ENCODE measurements at places on chromosomes 5 and 9.

DNA sequence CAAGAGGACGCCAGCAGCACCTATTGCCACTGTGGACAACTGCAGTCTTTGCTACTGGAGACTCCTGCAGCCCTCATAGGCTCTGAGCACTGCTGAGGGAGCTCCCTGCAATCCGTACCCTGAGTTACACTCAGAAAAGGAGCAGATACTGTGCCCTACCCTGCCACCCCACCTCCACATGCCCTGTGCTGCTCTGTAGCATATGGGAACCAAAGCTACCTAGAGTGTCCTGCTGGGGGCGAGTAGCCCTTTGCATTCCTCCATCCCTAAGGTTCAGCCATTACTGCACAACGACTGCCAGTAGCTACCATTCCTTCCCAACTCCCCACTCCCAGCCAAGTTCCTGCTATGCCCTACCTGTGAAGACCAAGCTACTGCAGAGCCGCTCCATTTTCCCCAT is 90.2 kb upstream of the SNCAIP start:
- DNase-seq, result no peak

DNA sequence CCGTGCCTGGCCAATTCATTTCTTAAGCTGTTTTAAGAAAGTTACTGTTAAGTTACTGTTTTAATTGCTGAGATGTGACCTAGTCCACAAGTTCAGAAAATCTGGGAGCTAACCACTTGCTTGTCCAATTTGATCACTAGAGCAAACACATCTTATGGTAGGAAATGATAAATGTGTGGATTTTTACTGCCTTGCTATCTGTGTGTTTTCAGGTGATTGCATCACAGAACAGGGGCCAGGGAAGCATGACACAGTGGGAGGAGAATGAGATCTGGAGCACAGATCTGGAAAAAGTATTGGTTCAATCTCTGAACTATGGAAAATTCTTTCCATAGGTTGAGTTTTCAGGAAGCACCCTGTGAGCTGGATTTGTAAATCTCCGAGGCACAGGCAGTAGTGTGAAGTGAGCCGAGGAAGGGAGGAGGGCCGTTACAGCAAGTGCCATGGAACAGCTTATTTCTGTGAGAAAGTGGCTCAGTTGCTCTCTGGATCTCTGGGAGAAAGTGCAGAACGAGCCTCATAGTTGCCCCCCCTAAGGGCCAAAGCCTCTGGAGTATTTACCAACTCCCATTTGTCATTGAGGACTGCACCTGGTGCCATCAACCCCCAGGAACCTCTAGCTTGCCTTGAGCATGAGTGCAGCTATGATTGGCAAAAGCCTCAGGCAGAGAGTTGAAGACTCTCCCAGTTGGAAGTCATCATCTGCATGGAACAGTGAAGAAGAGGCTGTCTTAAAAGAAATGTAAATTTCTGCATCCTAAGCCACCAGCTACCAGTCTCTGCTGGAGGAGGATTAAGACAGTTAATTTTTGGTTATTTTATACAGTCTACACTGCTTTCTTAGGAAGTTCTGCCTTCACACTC is 161.8 kb upstream of the CLINT1 start:
- DNase-seq, result peak; percentile 73

DNA sequence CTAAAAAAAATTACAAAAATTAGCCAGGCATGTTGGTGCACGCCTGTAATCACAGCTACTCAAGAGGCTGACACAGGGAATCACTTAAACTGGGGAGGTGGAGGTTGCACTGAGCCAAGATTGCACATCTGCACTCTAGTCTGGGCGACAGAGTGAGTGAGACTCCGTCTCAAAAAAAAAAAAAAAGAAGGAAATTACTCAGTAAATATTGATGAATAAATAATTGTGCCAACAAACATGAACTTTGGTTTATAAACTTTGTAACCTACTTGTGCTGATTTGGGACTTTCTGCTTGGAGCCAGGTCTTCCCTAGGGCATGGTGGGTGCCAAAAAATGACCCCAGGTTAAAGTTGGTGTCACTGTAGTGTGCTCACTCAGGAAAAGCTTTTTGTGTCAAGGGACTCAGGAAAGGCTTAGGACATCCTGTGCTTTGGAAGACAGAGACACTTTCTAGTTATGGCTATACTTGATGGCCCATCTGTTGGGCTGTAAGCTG is 19.0 kb downstream of the ABLIM3 start:
- DNase-seq, result no peak

DNA sequence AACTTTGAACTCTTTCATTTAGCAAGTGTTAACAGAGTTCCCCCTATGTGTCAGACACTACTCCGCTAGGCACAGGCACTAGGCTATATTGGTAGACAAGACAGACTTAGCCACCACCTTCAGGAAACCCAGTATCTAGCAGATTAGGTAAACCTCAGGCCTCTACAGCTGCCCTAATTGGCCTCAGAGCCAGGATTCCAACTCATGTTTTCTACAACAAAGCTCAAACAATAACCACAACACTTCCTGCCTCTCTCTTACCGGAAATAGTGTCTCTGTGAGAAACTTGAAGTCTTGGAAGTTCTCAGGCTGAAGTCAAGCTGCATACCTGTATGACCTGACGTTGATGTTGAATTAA is 116.6 kb upstream of the SLC44A1 start:
- peak; percentile 36 for DNase-seq

GRCh38 chr9:83698976-83699585 is 8.7 kb downstream of the UBQLN1 start:
- no peak for DNase-seq

DNA sequence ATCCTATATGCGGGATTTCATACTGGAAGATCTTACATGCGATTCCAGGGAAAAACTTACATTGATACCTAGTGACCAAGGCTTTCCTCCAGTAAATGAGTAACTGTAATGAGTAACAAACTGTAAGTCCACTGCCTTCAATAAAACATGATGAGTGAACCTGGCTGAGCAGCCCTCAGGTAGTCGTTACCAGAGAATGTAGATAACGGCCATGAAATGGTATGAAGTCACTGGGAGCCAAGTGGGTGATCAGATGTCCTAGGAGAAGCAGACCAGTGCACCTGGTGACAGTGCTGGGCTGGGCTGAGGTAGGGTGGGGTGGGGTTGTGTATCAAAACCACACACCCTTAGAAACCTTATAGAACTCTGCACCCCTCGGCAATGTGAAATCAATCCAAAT is 203.6 kb downstream of the ALDH1A1 start:
- DNase-seq, result no peak

DNA sequence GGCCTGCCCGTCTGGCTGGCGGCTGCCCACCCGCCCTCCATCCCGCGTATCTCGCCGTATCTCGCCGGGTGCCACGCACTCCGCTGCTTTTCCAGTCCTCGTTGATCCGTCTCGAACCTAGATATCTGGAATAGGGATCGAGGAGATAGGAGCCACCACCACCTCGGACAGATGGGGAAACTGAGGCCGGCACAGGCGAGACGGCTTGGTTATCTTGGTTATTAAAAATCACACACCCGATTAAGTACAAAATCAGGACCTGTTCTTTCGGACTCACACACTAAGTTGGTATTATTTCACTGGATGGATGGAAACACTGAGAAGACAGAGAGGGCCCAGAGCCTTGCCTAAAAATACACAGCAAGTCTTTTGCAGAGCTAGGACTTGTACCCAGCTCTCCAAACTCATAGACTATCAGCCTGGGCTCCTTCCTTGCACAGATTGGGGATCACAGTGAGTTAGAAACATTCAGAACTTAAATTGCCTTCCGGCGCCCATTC is 678 bp downstream of the SLC26A2 start:
- no peak for DNase-seq

DNA sequence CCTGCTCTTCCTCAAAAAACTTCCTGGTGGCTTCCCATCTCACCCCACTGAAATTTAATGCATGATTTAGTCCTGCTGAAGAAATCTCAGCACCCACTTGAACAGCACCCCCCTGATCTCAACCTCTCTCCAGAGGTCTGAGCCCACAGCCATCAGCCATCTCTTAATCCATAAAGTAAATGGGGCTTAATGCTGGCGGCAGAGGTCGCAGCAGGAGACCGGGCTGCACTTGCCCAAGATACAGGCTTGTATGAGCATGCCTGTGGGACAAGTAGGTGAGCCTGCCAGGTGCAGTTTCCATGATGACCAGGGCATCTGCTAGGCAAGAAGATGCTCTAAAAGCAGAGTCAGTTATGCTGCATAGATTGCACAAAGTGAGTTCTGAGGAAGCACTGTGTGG is 52.4 kb upstream of the CTXN3 start:
- no peak for DNase-seq

All from fibroblast of skin of right biceps (primary cell).